LoVo (cell line): ENCODE measurements at places on chromosomes 1 and 21.

GRCh38 chr1:24702511-24703293, 42.5 kb upstream of the CLIC4 start:
- DNase-seq: no peak

- DNase-seq: no peak
These were observed 7.6 kb upstream of the ATF3 start for GRCh38 chr1:212600980-212601379.

GRCh38 chr1:45928486-45929205, 125.2 kb downstream of the MAST2 start:
- DNase-seq: no peak

DNA sequence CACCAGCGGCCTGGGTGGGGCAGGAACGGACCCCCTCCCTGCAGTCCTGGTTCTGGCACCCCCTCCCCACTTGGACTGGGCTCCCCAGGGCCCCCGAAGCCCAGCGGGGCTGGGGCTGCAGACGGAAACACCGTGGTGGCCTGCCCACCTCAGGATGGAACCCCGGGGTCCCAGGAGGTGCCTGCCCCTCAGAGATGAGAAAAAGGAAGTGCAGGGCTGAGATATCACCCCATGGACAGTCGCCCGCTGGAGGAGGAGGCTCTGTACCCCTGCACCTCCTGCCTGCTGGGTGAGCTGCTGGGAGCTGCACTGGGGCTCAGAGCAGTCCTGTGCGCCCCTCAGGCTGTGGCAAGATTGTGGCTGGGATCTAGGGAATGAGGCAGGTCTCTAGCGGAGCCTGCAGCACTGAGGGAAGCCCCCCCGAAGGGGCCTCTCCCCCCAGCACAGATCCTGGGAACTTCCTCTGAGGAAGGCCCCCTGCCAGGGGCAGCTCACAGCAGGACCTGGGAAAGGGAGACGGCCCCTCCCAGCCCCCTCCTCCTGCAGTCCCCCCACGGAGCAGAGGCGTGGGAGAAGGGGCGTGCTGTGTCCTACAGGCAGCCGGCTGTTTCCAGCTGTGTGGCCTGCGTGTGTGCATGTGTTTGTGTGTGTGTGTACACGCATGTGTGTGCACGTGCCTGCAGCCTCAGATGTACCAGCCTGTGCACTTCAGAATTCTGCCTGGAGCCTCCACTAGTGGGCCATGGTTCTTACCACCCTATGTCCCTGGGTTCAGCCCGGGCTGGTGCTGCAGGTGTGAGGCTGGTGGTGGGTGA, 6.9 kb downstream of the AGRN start:
- no peak for DNase-seq

GRCh38 chr21:29359718-29360117, 61.0 kb downstream of the BACH1 start:
- DNase-seq: no peak

DNA sequence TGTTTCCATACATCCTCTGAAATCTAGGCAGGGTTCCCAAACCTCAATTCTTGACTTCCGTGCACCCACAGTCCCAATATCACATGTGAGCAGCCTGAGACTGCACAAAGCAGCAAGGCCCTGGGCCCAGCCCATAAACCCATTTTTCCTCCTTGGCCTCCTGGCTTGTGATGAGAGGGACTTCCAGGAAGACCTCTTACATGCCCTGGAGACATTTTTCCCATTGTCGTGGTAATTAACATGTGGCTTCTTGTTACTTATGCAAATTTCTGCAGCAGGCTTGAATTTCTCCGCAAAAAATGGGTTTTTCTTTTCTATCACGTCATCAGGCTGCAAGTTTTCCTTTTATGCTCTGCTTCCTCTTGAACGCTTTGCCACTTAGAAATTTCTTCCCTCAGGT, 3.3 kb upstream of the PIGK start:
- no peak for DNase-seq

DNA sequence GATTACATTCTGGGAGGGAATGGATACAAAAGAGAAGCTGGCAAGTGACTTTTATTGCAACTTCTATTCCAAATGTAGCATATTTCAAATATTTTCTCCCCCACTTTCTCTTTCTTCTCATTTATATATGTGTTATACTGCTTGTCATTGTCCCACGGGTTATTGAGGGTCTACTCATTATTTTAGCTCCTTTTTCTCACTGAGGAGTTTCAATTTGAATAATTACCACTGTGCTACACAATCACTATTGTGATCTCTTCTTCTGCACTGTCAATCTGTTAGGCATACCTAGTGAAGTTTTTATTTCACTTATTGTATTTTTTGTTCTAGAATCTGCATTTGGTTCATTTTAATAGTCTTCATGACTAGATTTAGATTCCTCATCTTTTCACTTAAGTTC, 339.7 kb downstream of the PTPRC start:
- no peak for DNase-seq

GRCh38 chr21:45154511-45155508, 80.4 kb downstream of the ADARB1 start:
- no peak for DNase-seq

GRCh38 chr1:218658899-218659298, 313.8 kb downstream of the TGFB2 start:
- peak; percentile 37 for DNase-seq

DNA sequence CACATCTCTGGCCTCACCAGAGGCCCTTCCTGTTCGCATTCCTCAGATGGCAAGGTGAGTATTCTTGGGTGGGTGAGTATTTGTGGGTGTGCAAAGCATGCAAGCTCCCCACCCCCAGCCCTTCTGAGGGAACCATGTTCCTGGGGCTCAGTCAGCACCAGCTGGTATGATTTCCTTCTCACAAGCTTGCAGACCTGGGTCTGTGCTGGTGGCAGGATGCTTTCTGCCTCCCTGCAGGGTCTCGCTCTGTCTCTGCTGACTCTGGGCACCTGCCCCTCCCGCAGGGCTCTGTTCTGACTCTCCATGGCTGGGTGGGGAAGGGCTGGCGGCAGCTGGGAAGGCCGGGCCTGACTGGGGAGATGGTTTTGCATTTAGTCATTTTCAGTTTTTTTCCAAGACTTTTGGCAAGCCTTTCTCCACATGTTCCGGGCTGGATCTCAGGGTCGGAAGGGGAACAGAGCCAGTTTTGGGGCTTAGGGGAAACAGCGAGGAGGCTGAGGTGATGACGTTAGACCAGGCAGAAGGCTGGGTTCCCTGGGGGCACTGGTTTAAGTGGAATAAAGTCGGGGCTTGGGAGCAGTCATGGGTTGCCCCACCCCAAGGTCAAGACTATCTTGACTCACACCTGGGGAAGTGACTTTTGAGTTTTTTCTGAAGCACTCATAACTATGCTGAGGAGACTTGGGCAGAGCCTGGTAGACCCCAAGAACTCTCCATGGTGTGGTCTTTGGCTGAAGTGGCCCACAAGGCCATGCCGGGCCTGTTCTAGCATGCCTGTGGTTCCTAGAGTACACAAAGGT, 6.2 kb downstream of the RASSF5 start:
- DNase-seq: peak; percentile 61

DNA sequence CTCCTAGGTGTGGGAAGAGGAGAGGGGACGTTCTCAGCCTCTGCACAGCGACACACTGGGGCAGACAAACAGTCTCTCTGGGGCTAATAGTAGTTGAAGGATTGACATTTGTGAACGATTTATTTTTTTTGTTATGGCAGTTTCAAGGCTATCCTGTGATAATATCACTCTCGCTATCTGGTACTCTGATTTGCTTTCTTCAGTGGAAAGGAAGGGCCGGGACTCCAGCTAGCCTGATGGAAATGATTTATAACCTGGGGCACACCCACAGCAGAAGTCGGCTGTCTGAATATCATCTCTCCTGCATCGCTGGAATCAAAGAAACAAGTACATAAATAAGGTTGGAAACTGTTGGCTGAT, 122.7 kb downstream of the KCNN3 start:
- no peak for DNase-seq

GRCh38 chr21:36134803-36135390, at the start of gene CBR3:
CBR3 (plus strand) TSS chr21:36135079; CDS start chr21:36135193, 114 bp downstream.
- DNase-seq: peak; percentile 60

DNA sequence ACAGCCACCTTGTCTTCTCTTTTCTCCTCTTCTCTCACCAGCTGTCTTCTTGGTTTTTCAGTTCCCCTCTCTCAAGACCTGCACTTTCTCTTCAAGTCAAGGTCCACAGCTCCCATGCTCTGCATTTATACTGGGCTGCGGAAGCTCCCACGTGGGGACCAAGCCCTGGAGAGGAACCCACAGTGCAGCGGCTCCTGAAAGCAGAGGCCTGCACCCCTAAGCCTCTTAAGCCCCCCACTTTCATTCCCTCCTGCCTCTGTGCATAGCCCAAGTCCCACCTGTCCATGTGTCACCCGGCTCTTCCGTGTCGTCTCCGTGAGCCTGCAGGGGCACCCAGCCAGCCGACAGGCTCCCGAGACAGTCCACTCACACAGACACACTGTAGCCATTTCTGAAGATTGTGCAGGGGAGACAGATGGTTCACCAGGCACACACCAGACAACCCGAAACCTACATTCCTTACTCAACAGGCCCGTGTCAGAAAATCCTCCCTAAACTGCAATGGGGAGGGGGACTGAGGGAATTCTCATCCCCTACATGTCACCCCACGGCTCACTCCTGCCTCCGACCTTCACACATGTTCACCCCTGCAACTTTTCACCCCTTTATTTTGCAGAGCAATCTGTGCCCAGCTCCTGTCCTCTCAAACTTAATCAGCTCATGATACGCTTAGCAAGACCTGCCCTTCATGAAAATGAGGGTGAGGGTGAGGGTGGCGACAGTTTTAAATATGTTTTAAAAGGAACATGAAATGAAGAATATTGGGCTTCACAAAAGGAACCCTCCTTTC, 6.3 kb downstream of the MX2 start:
- DNase-seq: no peak

DNA sequence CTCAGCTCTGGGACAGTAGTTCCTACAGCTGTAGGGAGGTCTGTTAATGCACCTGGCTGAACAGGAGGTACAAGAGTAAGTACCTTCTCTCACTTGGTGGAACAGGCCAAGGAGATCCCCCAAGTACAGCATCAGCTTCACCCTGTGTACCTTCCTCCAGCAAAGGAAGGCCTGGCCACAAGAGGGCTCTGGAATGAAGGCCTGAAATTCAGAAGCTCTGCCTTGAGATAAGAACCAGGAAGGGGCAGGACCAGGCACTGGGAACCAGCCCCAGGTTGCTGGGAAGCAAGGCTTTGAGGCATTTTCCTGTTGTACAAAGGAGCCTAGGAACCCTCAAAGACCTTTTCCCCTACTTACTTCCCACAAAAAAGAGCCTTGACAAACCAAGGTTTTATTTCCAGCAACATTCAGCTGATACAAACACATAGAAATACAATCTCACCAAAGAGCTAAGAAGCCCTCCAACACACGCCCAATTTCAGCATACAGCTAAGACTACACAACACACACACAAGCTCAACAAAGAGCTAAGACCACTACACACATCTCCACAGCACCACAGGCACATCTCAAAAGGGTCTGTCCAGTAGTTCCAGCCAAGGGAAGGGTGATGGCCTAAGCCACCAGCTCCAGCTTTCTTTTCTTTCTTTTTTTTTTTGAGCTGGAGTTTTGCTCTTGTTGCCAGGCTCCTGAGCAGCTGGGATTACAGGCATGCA, 23.5 kb downstream of the F11R start:
- DNase-seq: peak; percentile 32

DNA sequence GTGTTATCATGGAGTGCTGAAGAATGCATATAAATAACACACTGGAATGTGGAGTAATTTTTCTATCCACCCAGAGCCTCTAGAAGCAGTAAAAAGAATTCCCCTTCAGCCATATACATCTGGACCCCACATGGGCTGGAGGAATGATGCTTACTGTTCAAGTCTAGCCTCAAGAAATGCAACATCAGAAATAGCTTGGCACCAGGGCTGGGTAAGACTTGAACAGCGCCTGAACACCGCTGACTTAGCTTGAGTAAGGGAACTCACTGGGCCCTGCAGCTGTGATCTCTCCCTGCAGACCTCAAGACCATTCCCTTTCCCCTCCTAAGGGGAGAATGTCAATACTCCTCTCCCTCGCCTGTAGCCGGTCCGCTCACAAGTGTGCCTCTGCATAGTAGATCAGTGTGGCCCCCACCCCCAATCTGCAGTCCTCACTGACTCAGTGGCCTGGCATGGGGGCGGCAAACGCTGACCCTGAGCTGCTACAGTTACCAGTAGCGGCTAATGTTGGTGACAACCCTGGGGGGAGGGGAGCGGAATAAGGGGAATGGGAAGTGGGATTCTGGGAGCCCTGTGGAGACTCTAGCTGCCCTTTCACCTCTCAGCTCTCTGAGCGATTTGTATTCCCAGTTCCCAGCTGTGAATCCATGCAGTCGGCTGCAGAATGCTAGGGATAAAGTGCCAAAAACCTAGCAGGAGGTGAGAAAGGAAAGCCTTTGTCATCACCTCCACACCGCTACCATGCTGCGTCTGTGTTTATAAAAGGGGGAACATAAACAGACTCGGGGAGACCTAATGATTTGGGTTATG, 483.9 kb downstream of the DISC1 start:
- no peak for DNase-seq

GRCh38 chr1:27388337-27389005, 4.0 kb upstream of the GPR3 start:
- DNase-seq: peak; percentile 69

GRCh38 chr1:26960625-26960966, 328 bp upstream of the KDF1 start:
- DNase-seq: no peak

DNA sequence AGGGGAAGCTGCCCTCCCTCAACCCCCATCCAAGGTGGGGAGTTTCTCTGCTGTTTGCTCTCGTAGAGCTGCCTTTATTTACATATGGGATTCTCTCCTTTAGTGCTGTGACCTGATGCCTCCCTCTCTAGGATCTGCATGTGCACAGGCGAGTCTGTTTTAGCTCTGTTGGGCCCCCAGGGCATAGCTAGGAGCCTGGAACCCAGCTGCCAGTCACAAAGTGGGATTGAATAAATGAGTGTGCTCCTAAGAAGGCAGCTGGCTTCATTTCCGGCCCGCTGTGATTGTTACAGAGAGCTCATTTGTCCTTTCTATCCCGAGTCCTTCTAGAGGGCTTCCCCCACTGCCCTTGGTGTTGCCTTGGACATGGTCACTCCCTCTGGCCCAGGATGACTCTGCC, 176.6 kb downstream of the GRIK3 start:
- DNase-seq: no peak

- no peak for DNase-seq
These were observed 239.1 kb upstream of the TMEM51 start for GRCh38 chr1:14914351-14914988.

GRCh38 chr1:158076441-158076840, 83.0 kb downstream of the KIRREL1 start:
- DNase-seq: no peak

DNA sequence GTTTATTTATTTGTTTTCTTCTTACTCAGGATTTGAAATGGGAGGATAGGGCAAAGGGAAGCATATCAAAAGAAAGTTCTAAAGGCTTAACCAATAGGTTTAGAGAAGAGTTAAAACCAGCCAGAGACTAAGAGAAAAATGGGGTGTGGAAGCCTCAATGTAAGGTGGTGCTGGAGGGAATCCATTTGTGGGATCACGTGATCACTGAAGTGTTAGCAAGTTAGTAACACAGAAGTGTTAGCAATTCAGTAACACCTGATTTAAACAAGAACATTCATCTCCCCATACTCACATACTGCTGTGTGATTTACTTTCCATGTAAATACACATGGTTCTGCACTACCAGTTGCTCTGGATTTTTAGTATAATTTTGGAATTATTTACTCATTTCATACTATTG, 451.2 kb downstream of the DISC1 start:
- DNase-seq: no peak
